Frontal cortex (tissue), 4 donors: ENCODE measurements at places on chromosomes 5 and 9.

- DNase-seq = no peak
These were observed 28.2 kb downstream of the ASS1 start for GRCh38 chr9:130473009-130473408.

GRCh38 chr9:36135741-36136271, 727 bp upstream of the GLIPR2 start:
- no peak for DNase-seq

DNA sequence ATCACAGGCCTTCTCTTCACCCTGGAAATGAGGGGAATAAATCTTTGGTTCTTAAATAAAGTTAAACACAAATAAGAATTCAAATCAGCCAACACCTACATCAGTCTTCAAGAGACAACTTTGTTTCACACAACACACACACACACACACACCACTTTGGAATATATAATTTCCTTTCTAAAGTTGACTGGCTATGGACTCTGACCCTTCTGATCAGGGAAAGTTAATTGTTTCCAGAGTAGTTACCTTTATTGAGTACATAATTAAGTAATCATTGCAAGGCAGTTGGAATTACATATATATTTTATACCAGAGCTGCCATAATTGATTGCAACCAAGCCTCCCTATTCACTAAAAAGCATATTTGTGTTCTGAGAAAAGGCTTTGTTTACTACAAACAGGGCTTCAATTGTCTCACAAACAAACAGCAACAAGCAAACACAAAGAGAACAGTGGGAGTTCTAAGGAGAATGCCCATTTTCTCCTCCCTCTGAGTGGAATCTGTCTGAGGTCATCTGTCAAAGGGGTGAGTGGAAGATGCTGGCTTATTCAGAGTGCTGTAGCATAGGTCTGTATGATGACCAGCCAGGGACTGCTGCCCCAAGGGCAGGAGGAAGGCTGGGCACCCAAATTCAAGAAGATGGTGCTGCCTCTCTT, 136.6 kb downstream of the SEMA6A start:
- no peak for DNase-seq

DNA sequence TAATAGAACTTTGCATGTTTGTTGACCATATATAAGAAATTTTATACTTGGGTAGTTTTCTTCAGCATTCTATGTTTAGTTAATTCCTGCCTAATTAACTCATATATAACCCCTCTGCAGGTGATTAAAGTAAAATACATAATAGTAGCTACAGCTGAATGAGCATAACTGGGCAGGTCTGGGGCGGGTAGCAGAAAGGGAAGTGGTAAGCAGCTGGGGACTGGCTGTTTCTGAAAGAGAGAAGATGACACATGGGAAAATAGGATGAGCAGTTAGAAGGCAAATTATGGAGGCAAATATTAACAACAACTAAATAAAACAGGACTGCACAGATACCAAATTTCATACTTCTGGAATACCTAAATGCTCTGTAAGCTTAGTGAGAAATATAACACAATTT, 128.1 kb downstream of the CPLANE1 start:
- no peak for DNase-seq

- no peak for DNase-seq
These were observed 102.9 kb downstream of the LIFR start for GRCh38 chr5:38453506-38453905.

DNA sequence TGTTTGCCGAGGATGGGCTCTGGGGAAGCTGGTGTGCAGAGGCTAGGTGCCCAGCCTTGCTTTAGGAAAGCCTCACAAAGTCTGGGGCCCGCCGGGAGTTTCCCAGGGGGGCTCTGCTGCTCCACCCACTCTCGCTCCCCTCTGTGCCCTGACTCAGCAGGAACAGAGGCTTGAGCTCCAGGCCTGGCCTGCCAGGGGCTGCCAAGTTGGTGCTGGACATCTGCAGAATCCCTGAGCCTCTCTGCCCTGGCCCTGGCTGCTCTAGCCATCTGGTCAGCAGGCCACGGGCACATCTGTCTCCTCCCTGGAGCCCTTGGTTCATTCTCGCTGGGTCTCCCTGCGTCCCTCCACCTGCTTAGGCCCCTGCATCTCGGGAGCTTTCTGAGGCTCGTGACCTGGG, 647 bp upstream of the ADAMTSL2 start:
- DNase-seq = peak; percentile 26

DNA sequence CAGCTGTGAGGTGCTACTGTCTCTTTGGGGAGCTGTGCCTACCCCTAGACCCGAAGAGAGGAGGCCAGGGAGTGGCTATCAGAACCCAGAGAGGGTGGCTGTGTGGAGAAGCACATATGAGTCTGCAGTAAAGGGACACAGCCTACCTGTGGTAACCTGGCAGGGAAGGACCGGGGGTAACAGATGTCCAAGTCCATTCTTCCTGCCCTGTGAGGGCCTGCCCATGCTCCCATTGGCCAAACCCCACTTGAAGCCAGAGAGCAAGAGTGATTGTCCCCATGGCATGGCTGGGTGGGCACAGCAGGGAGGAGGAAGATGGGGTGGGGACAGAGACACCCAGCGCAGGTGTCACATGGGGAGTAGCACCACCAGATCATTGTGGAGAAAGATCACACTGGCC, 39.3 kb downstream of the BOD1 start:
- no peak for DNase-seq

GRCh38 chr5:149666212-149666852, 63.8 kb upstream of the PPARGC1B start:
- no peak for DNase-seq

DNA sequence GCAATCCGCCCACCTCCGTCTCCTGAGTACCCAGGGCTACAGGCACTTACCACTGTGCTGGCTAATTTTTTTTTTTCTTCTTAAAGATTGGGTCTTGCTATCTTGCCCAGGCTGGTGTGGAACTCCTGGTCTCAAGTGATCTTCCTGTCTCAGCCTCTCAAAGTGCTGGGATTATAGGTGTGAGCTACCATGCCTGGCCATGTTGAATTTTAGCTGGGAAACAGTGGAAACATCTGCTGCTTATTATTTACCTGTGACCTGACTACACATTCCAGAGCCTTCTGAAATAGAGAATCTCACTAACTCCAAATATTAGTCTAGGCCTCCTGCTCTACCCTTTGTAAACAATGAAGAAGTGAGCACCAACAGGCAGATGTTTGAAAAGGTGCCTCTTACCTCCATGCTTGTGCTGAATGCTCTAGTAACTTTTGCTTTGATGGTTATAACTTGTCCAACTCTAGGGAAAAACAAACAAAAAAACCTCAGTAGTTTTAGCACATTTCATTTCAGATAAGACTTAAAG, 22.5 kb downstream of the ACOT12 start:
- DNase-seq = no peak

DNA sequence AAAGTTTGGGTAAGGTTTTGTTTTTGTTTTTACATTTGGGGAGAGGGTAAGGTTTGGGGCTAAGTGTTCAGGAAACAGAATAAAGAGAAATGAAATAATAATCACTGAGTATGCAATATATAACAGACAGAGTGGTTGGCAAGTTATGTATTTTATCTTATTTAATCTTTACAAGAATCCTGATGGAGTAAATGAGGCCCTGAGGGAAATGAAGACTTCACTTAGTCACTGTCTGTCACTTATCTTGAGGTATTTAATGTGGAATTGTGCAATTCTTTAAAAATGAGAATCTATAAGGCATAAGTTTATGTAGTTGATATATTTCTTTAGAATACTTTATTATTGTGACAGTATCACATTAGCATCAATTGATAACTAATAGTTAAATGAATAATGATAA, 48.1 kb downstream of the TEK start:
- DNase-seq = no peak

GRCh38 chr5:36111238-36111637, 40.4 kb downstream of the LMBRD2 start:
- DNase-seq = no peak

GRCh38 chr5:125961150-125961549, 462.1 kb upstream of the GRAMD2B start:
- no peak for DNase-seq

GRCh38 chr9:16075696-16076095, 522.9 kb downstream of the CCDC171 start:
- no peak for DNase-seq

DNA sequence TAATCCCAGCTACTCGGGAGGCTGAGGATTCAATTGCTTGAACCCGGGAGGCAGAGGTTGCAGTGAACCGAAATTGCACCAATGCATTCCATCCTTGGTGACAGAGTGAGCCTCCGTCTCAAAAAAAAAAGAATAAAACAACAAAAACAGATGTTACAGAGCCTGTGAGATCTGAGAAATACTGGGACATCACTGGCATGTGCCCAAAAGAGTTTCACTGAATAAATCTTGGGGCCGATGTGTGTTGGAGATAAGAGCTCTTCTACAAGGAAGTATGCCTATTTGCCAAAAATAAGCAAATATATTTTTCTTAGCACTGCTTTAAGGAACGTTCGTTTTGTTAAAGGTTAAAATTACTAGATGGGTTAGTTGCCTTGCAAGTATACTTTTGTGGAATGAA, 55.1 kb downstream of the KIAA1958 start:
- DNase-seq = no peak

DNA sequence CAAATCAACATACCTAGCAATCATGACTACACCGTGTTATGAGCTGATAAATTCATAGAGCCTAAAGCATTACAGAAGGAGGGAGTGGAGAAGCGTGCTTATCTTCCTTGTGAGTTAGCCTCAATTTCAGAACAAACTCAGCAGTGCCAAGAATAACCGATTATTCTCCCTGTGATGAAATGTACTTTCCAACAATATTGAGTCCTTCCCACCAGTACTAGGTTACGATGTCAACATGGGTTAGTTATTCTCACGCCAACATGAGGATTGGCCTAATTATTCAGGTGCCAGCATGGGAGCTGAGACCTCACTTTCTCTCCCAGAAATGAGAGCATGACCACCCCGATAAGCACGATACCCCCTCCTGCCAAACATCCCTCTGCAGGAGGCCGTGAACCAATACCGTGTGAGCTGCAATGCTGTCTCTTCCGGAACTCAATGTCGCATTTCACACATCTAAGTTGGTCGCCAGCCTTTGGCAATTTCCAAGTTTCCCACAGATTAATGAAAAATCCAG, 193.7 kb downstream of the ENC1 start:
- no peak for DNase-seq

- DNase-seq = no peak
These were observed 20.3 kb downstream of the GRIN3A start for GRCh38 chr9:101718192-101718591.

DNA sequence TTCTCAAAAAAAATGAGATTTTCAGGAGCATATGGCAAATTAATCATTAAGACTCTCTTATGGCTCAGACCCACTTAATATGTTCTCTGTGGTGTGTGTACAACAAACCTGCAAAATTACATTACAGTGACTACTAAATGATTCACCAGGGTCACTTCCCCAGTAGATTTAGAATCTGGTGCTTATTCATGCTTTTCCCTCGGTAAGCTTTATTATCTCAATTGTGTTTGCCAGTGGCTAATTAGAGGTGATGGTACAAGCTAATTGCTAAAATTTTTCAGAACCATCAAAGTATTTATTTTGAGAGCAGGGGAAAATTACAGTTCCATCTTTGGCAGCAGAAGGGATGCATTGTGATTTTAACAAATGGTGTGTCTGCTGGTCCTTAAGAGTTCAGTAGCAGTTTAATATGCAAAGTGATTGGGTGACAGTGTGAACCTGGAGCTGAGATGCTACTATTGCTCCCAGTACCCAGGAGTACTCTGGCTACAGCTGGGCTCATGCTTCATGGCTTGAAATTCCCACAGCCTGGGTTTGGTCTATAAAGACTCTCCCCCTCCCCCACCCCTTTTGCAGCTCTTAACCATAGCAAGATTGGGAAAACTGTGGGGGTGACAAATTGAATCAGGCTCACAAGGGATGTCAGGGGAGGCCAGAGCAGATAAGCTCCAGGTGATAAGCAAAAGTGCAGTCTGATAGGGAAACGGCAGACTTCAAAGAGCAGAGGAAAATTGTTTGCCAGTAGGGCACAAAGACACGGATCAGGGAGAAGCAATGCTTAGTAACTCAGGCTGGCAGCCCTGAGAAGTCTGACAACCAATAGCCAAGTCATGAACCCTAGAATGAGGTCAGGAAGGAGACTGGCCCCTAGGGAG, 92.8 kb upstream of the RAD23B start:
- DNase-seq = no peak

GRCh38 chr5:179530069-179530998, 20.0 kb upstream of the RUFY1 start:
- DNase-seq = no peak

- peak; percentile 51 for DNase-seq
These were observed 3.7 kb downstream of the ECSCR start for GRCh38 chr5:139458580-139459407.

DNA sequence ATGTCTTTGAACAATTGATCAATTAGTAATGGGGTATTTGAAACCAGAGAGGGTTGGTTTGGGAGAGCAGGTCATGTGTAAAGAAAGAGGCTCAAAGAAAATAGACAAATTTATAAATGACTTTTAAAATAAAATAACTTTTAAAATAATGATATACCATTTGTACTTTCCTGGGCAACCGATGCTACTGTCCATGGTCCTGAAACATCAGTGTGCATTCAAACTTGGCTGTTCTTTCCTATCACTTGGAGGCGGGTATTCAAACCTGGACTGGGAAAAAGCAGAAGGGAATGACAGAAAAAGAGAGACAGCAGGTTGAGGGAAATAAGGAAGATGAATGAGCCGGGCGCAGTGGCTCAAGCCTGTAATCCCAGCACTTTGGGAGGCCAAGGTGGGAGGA, 1446.4 kb upstream of the WWC1 start:
- no peak for DNase-seq

GRCh38 chr9:137772281-137772873, 105.2 kb upstream of the CACNA1B start:
- DNase-seq = no peak

DNA sequence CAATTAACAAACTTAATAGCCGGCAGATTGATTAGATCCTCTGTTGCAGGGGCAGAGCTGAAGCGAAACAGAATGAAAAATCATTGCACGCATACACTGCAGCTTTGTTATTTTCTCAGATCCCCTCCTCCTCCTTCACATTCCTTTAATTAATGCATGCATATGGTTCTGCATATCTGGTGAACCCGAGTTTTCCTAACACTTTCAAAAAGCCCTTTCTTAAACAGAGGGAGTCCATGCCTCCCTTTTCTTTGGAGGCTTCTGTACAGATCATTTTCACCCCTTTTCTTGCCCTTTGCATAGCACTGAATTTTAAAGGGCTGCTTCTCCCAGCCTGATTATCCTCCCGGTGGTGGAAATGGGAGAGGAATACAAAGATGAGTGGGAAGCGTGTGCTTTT, 136.6 kb upstream of the TBCA start:
- no peak for DNase-seq

GRCh38 chr5:174607916-174608315, 116.5 kb upstream of the MSX2 start:
- no peak for DNase-seq

GRCh38 chr9:116940614-116941215, 253.6 kb downstream of the TRIM32 start:
- no peak for DNase-seq

GRCh38 chr9:8070779-8071444, 271.3 kb upstream of the DMAC1 start:
- DNase-seq = no peak

DNA sequence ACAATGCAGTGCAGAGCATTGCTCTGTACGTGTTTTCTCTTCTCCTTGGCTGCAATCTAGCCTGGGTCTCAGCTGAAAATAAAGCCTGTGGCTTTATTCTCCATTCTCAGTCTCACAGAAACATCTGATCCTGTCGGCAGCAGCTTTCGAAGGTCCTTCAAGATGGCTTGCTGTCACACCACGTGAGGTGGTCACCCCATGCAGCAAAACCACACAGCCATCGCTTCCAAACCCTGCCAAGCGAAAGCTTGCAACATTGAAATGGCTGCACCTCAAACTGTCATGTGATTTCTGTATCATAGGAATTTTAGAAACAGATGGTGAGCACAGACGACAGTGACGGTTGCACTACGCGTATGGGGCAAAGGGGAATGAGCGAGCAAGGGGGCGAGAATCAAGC, 98.5 kb upstream of the SMARCA2 start:
- DNase-seq = no peak
